ENCODE measurements at places on chromosomes 12 and 14. TPM values are rescaled to one million over a fixed set of nuclear protein-coding genes. Genes with fewer than 3 reads are reported as not detected.

The SMIM41 gene
- not detected for polyA plus RNA-seq

GRCh38 chr14:75238756-75239455 is 39.7 kb upstream of the FOS start:
- no peak for DNase-seq

- DNase-seq = no peak
Observed at GRCh38 chr14:66613344-66613743, 105.4 kb downstream of the GPHN start.

DNA sequence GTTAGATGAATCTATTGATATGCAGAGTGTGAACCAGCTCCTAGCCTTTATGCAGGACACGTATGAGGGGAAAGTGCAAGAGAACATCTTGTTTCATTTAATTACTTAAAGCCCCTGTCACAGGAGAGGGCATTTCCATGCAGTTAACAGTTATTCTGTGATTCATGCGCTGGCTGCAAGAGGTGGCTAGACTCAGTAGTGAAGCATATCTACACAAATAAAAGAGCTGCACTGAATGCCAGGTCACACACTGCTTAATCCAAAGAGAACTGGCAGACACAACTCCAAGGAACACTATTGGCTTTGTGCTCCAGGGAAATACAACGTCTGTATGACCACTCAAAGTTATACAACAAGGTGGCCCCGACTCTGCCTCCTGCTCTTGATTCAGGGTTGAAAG is 394.1 kb downstream of the C12orf75 start:
- no peak for DNase-seq

The DLK1 gene
- 0.12 TPM for polyA plus RNA-seq

The HOXC9 gene
- polyA plus RNA-seq = not detected

GRCh38 chr14:96079066-96079465 is 39.9 kb downstream of the C14orf132 start:
- DNase-seq = no peak

DNA sequence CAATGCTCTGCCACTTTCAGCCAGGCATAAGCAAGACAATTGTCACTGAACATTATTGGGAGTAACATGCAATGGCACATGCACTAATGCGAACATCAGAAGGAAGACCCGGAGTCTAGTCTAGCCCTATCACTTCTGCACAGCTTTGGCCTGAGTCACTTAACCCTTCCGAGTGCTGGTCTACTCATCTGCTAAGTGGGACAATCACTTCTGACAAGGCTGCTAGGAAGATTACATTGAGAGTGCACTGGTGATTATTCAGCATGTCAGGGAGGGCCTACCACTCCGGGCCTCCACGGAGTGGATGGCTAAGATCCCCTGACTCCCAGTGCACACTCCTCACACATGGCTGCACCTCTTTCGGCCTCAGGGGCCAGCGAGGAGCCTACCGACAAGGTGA is 240.9 kb downstream of the DPF3 start:
- DNase-seq = no peak

The GRIP1 gene
- polyA plus RNA-seq = not detected

DNA sequence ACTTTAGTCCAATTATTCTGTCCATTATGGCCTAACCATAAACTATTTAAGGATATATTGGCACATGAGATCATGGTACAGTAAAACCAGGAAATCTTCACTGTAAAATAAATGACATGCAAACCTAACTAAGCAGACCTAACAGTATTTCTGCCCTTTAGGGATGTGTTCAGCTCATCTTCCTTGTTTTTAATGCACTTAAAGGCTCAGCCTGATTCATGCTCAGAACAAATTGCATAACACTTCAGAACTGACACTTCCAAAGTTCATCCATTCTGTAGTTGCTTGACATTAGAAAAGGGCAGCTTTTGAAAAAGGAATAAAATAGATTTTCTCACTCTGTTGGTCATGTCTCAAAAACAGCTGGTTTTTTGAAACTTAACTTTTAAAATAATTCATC is 708.5 kb downstream of the C12orf50 start:
- no peak for DNase-seq

The CEBPE gene
- polyA plus RNA-seq = not detected

The PZP gene
- not detected for polyA plus RNA-seq

DNA sequence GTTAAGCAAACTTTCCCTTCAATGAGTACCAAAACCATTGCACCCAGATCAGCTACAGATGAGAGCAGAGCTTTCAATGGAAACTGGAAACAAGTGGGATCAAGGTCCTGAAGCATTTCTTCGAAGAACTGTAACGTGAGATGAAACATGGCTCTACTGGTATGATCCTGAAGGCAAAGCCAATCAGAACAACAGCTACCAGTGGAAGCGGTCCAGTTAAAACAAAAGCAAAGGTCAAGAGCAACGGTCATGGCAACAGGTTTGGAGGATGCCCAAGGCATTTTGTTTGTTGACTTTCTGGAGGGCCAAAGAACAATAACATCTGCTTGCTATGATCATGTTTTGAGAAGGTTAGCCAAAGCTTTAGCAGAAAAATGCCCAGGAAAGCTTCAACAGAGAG is 137.9 kb upstream of the CPSF6 start:
- no peak for DNase-seq

GRCh38 chr12:115912440-115912839 is 365.1 kb downstream of the MED13L start:
- no peak for DNase-seq

DNA sequence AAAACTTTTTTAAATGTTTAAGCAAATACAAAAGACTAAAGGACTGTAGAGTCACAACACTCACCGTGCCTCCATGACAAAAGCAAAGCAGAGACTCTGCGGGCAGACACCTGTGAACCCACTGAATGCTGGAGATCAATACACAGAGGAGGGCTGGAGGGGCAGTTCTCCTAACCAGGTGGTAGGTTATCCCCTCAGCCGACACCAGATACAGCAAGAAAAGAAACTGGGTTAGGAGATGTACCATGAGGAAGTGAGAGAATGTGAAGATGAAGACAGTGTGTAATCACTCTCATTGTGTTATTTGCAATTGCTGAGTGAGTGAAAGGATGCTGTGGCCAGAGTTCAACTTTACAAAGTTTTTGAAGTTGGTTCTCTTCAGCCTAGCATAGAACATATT is 480.3 kb downstream of the BCL11B start:
- DNase-seq = no peak

The GCH1 gene
- polyA plus RNA-seq = 0.67 TPM

- DNase-seq = no peak
Observed at GRCh38 chr12:25623816-25624215, 70.7 kb upstream of the LMNTD1 start.

DNA sequence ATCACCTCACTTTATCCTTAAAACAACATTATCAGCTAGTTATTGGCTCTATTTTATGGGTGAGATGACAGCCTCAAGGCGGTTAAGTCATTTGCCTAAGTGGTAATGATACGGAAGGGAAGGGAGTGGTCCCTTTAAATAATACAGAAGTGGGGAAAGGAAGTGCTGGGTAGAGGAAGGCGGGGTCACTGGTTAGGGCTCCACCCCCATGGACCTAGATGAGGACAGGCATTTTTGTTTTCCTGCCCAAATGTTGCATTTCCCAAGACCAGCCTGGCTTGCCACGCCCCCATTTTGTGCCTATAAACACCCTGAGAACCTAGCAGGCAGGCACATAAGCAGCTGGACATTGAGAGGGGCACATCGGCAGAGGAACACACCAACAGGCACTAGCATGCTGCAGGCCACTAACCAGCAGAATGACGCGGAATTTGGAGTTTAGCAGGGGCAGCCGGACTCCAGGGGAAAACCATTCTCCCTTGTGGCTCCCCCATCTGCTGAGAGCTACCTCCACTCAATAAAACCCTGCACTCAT is 100.9 kb downstream of the EPS8 start:
- no peak for DNase-seq

The GALNT16 gene
- polyA plus RNA-seq = 1.6 TPM

The TNS2 gene
- 23.1 TPM for polyA plus RNA-seq

DNA sequence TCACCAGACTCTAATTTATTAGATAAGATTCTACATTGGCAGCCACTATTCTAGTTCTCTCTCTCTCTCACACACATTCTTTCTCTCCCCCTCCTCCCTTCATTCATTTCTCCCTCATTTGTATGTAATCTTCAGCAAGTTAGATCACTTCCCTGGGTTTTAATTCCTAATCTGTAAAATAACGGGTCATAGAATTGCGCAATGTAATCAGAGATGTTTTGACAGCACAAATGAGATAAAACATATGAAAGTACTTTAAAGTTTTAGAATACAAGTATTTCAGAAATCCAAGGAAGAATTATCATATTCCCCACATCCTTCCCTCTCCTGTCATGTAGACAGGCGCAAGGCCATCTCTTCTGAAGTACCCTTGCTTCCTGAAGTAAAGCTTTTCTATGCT is 21.7 kb downstream of the STYK1 start:
- no peak for DNase-seq

- no peak for DNase-seq
Observed at GRCh38 chr12:6326316-6327228, 15.3 kb downstream of the TNFRSF1A start.

The METTL1 gene
- 23.5 TPM for polyA plus RNA-seq

DNA sequence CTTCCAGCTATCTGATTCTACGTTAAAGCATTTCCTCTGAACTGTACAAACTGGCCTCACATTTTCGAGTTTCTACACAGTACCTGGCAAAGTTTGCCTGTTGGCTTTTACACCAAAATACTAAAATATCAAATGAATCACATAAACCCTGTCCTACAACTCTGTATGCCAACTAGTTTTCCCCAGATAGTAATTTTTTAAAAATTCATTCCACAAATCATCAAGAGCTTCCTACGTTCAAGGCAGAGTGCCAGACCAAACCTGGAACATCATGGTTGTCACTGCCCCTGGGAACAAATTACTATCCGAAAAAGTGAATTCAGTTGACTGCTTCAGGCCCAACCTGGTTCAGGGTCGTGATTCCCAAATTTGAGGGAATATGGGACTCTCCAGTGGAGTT is 2.1 kb downstream of the TMEM30B start:
- DNase-seq = no peak

- DNase-seq = no peak
Observed at GRCh38 chr14:29390081-29390832, 537.4 kb downstream of the PRKD1 start.
